ENCODE measurements at places on chromosomes 5 and 9. TPM values are rescaled to one million over a fixed set of nuclear protein-coding genes. Genes with fewer than 3 reads are reported as not detected.

GRCh38 chr5:89342106-89342876 is 459.3 kb upstream of the MEF2C start:
- no peak overlapping the region for H3K27ac ChIP-seq
- no peaks in the 10 kb centered on the region for H3K27me3 ChIP-seq
- no peak overlapping the region for H3K4me3 ChIP-seq
- H3K36me3 ChIP-seq: no peaks in the 10 kb centered on the region
- no peak for DNase-seq
- no peaks in the 10 kb centered on the region for H3K4me1 ChIP-seq

DNA sequence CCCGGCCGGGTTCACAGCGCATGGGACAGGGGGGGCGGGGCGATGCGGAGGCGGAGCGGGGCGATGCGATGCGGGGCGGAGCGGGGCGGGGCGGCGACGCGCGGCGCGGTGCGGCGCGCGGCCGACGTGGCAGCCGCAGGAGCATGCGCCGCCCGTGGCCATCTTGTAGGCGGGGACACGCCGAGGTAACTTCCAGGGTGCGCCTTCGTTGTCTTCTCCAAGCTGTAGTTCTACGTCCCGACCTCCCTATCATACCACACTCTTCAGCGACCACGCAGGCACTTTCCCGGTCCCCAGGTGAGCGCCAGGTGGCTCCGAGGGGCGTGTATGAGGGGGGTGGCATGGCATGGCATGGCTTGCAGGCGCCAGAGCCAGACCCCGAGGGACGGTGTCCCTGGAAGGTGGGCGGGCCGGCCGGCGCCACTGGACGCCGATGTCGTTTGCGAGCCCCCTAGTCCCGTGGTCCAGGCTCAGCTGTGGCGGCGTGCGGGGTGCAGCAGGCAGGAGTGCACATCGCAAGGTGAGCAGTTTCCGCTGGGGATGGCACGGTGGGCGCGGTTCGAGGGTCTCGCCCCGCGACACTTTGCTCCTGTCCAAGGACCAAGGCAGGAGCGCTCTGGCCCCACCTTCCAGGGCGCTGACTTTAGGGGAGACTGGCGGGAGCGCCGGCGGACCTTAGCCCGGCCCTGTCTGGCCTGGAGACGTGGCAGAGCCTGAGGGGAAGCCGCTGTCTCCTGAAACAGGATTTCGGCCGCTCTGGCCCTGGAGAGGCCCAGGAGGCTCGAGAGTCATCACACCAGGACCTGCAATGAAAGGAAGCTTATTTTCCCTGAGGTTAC is at the start of gene PRRC1:
TSS of gene PRRC1 (plus strand) at position 161 of the 839 bp plus-strand sequence. CDS start 5,840 bp downstream, outside the sequence.
- peak within 1 kb of the TSS; percentile 70 for H3K27ac ChIP-seq
- DNase-seq: peak; percentile 87
- peaks cover 4% of the 10 kb centered on the region for H3K36me3 ChIP-seq

- H3K27me3 ChIP-seq: no peaks in the 10 kb centered on the region
- peaks cover 9% of the 10 kb centered on the region for H3K4me1 ChIP-seq
- no peak for DNase-seq
- no peak overlapping the region for H3K4me3 ChIP-seq
These were observed 75.9 kb downstream of the AUH start for GRCh38 chr9:91285729-91286353.

The CHSY3 gene
- 1.4 TPM for total RNA-seq

Measured in suprapubic skin (tissue), 4 donors.